Iris pigment epithelial cell (primary cell): ENCODE measurements at places on chromosomes 2 and 18.

DNA sequence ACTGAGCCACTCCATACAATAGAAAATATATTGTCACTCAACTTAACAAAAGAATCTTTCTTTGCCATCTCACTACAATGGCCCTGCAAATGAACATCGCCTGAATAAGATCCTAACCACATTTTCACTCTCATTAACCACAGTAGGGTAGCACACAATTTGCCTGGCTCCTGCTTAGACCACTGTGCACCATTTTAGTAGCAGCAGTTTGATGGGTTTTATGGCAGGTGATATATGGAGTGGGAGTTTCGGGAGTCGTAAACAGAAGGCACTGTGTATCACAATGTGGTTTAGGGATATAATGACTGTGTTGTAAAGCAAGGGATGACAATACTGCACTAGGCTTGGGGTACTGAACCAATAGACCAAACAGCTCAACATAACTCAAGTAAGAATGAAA is 617.4 kb downstream of the BCL11A start:
- DNase-seq: no peak

- peak; percentile 35 for DNase-seq
Observed at GRCh38 chr18:6405237-6406074, 9.3 kb downstream of the L3MBTL4 start.

- DNase-seq: no peak
Observed at GRCh38 chr18:48300463-48300961, 108.7 kb downstream of the ZBTB7C start.

GRCh38 chr2:101696272-101697123 is 1.0 kb upstream of the MAP4K4 start:
- no peak for DNase-seq

DNA sequence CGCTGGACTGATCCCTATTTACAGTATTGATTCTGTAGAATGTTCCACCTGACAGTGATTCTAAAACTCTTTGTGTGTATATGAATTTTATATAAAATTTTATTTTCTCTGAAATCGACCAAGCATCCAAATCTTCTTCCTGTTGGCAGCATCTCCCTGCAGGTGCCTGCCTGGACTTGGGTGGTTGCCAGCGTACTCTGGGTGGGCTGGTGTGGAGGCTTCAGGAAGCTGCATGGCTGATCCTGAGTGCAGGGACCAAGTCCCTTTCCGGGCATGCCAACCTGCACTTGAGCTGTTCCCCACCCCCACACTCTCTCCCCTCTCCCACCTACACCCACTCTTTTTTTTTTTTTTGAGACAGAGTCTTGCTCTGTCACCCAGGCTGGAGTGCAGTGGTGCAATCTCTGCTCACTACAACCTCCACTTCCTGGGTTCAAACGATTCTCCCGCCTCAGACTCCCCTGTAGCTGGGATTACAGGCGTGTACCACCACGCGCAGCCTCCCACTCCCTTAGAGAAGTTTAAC is 53.2 kb upstream of the ALKAL2 start:
- no peak for DNase-seq

- peak; percentile 76 for DNase-seq
Observed at GRCh38 chr2:219495531-219496122, 3.1 kb upstream of the GMPPA start.

DNA sequence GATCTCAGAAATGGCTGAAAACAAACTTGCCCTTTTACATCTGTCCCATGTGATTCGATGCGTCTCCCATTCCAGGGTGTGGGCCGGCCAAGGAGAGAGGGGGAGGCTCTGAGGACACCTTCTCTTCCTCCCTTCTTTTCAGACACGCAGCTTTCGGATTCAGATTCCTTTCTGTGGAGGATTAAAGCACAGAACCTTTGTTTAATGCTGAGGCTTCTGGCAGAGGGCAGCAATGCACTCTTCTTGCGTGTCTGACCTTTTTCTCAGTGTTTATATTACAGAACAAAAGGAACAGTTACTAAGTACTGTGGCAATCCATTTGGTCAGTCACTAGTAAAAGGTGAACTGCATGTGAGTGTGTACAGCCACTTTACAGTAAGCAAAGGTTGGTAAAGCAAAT is 268.9 kb upstream of the CCDC68 start:
- peak; percentile 76 for DNase-seq

DNA sequence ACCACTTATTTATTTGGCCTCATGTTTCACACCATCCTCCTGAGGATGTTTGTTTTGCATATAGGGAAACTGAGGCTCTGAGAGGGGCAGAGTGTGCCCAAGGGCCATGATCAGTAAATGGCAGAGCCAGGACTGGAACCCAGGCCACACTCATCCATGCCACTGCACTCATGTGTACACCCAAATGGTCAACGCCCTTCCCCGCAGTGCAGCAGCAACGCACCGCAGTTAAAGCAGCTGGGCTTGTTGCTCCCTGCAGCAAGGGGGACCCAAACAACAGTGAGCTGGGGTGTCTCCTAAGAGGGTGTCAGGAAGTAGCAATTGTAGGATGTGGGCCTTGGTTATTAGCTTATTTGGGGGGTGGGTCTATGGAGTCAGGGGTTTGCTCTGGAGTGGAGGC is 36.6 kb downstream of the ZAP70 start:
- DNase-seq: no peak

DNA sequence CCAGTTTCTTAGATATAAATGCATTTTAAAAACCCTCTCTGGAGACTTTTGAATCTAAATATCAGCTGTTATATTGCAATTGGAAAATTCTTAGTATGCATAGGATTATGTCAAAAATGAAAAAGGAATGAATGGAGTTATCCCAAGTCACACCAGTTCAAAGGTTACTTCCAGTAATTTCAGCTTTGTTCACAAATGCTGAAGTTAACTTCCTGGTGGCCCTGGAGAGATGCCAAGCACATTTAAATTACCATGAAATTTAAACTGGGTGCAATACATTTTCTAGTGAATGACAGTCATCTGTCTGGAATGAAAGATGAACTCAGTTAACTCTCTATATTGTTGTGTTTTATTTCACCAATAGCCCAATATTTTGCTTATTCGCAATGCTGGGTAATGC is 753.9 kb downstream of the SUCLG1 start:
- DNase-seq: no peak

DNA sequence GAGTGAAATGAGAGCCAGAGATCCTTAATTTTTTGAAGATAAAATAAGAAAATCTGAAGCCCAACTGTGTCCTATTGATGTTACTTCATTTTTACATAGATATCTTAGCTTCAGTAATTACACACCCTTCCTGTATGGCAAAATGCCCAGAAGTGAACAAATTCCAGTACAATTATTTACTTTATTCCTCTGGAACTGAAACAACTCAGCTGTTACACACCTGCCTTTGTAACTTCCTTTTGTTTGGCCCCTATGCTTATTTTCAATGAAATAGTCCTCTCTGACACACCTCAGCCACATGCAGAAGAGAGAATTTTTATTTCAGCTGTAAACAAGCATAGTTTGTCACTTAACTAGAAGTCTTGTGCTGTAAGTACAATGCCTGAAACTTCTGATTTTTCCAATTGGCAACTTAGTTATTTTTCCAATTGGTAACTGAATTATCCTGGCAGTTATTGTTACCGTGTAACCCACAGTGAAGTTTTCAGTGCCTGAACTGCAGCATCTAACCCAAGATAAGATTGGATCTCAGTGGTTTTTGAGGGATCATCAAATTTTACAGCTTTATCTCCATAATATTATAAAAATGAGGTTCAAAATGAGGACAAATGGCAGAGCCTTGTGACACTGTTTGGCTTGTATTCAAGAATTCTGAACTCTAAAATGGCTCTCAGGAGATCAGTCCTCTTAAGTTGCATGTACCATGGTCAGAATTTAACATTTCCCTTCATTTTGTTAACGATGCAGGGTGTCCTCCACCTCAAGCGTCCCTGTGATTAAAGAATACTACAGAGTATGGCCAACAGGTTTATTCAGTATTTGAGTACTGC is 82.6 kb downstream of the PKP4 start:
- DNase-seq: peak; percentile 88

- no peak for DNase-seq
Observed at GRCh38 chr2:208015475-208015874, 9.9 kb downstream of the PLEKHM3 start.

DNA sequence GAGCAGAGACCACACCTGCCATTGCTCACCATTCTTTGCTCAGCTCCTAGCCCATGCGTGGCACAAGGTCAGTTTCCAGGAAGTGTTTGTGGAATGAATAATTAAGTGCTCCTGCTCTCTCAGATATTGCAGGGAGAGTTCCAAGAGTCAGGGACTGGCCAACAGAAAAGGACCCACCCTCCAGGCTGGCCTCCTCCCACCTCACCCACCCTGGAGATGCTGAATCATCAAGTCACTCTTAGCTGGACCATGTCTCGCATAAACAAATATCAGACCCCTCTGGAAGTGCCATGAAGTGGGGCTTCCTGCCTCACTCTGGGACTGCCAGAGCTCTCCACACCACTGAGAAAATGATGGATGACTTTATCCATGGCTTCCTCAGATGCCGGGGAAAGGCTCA is 256.0 kb downstream of the TNS1 start:
- peak; percentile 23 for DNase-seq

- DNase-seq: no peak
Observed at GRCh38 chr18:63155169-63155852, 164.3 kb downstream of the BCL2 start.

GRCh38 chr2:240449764-240450531 is 14.5 kb downstream of the GPC1 start:
- no peak for DNase-seq

DNA sequence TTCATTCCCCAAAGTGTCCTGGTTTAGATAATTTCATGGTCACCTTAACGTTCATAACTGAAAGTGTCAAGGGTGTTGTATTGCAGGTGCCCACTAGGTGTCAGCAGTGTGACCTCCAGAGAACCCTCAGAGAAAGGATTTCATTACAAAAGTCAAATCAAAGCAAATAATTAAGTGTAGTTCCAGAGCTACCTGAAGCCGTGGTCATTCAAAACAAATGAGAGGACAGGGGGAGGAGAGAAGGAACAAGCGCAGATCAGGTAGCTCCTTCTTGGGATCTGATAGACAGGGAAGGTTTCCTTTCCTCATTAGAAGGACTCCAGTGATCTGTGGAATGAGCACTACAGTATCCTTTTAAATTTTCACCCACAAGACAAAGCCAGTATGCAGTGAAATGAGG is at the start of gene SLC9A4:
Gene SLC9A4, plus strand, starts transcription at position 207 of the 400 bp plus-strand sequence. CDS start 534 bp downstream, outside the sequence.
- DNase-seq: peak; percentile 40

- no peak for DNase-seq
Observed at GRCh38 chr2:238290091-238290509, 1.7 kb upstream of the PER2 start.

- peak; percentile 52 for DNase-seq
Observed at GRCh38 chr2:71930049-71930681, 217.5 kb downstream of the CYP26B1 start.

DNA sequence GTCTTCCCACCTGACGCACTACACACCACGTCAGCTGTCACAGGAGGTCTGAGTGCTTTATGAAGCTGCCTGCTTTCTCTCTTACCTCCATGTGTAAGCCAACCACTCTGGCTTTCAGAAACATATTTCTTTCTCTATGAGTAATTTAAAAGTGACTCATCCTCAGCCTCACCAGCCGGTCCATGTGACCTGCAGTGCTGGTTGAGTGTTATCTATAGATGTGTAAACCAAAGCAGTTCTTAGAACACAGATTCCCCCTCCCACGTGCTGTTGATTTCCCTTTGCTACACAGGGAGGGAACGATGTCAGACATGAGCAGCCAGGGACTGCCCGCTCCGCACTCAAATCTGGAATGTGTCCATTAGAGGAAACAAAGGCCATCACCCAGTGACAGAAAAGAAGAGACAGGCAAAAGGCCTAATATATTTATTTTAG is 157.8 kb downstream of the BCL2 start:
- DNase-seq: peak; percentile 96

DNA sequence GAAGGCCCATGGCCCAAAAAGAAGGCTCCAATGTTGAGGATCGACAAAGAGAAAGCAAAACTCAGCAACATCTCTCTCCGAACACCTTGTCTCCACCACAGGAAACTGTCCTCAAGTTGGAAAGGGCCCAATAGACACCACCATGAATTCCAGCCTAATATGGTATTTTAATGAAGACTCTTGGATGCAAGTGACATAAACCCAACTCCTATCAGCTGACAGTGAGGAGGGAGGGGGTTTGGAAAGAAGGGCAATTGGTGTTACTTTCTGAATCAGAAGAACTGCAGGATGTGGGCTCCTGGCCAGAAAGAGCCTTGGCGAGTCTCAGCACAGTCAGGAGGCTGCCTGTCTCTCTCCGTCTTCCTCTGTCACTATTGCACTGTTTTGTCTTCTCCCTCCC is 40.3 kb upstream of the SIGLEC15 start:
- DNase-seq: peak; percentile 77

DNA sequence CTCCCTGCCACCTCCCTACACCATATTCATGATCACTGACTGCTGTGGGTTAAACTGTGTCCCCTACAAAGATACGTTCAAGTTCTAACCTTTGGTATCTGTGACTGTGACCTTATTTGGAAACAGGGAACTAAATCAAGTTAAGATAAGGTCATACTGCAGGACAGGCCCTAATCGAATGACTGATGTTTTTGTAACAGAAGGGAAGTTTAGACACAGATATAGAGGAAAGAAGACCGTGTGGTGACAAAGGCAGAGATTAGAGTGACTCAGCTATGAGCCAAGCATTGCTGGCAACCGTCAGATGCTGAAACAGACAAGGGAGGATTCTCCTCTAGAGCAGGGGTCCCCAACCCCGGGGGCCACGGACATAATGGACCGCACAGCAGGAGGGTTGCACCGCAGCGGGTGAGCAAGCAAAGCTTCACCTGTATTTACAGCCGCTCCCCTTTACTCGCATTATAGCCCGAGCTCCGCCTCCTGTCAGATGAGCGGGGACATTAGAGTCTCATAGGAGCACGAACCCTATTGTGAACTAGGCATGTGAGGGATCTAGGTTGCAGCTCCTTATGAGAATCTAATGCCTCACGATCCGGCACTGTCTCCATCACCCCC is 28.9 kb upstream of the RNF152 start:
- no peak for DNase-seq

GRCh38 chr2:235149240-235149659 is 197.4 kb downstream of the SH3BP4 start:
- DNase-seq: no peak

DNA sequence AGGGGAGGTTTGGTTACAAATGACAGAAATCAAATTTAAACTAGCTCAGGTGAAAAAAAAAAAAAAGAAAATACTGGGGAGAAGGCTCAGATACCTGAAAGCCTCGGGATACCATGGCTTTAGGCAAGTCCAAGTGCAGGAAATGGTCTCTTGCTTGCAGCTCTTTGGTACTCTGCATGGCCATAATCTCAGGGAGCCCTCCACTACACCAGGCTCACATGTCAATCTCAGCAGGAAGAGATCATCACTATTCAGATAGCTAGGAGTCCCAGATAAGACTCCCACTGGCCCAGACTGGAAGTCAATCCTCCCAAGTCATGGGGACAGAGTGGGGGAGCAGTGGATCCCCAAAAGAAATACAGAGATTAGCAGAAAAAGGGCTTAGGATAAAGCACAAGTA is 64.8 kb upstream of the RALBP1 start:
- no peak for DNase-seq

- no peak for DNase-seq
Observed at GRCh38 chr18:12291161-12291560, 16.9 kb upstream of the TUBB6 start.

GRCh38 chr2:137339051-137339450 is 573.7 kb downstream of the THSD7B start:
- no peak for DNase-seq
